Stimulated activated CD4-positive, alpha-beta T cell treated with anti-CD3 and anti-CD28 coated beads, Interleukin-1b, Interleukin-23, amount 100 ng/mL, for 24 hours (primary cell): ENCODE measurements at places on chromosomes 2 and 18.

- no peak for DNase-seq
Observed at GRCh38 chr2:69012310-69013141, 453 bp upstream of the ANTXR1 start.

GRCh38 chr2:110720547-110720946, 11.8 kb upstream of the ACOXL start:
- DNase-seq: no peak

- DNase-seq: no peak
Observed at GRCh38 chr2:105590780-105591660, 153.7 kb upstream of the NCK2 start.

DNA sequence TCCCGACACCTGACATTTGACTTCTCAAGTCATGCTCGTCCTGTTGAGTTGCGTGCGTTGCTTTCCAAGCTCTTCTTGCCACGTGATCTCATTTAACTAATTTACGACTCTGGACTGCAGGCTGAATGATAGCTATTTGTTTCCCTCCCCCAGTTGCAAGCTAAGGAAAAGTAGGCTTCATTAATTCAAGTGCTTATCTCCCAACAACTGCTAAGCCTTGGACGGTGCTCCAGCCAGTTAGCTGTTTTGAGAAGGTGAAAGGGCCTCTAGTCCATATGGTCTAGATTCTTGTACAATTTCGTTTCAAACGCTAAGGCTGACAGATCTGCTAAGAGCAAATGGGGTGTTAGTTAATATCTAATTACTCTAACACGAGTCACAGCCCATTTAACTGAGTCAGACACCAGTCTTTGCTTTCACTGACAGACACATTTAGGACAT, 21.1 kb downstream of the GPR45 start:
- DNase-seq: no peak

DNA sequence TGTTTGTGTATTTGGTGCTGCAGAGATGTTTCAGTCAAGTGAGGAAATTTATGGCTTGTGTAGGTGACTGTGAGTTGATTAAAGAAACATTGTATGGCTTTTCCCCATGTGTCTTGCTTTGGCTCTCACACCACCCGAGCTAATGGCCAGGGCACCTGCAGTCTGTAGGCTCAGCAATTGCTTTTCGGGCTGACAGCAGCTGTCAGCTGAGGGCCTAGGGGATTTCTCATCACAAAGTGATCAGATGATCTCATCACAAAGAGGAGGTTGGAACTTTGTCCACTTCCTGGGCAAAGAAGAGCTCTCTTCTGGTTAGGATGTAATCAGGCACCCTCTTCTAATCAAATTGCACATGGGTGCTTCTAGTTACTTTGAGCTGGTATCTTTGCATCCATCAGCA, 632.2 kb downstream of the SLC4A3 start:
- no peak for DNase-seq

DNA sequence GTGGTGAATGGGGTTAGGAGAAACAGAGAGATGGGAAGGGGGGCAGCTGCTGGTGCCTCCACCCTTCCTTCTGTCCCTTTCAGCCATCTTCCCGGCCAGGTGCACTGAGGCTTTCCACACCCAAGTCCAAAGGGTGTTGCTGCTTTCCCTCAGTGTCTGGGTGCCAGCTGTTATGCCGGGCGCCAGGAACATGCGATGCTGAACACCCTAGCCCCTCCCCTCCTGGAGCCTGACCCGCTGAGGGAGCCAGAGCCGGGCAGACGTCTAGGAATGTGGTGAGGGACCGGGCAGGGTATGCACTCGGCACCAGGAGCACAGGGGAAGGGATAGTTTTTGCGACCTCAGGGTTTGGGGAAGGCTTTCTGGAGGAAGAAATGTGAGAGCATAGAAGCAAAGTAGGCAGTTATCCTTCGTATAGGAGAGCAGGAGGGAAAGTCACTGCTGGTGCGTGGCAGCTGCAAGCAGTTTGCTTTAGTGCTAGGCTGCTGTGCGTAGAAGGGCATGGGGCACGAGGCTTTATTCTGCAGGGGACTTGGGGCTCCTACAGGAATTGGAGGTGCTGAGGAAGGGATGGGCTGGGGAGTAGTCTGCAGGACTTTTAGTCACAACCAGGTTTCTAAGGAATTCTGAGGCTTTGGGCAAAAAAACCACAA, 147.7 kb downstream of the TSN start:
- DNase-seq: no peak

- DNase-seq: no peak
Observed at GRCh38 chr2:43605851-43606250, 10.0 kb upstream of the THADA start.

DNA sequence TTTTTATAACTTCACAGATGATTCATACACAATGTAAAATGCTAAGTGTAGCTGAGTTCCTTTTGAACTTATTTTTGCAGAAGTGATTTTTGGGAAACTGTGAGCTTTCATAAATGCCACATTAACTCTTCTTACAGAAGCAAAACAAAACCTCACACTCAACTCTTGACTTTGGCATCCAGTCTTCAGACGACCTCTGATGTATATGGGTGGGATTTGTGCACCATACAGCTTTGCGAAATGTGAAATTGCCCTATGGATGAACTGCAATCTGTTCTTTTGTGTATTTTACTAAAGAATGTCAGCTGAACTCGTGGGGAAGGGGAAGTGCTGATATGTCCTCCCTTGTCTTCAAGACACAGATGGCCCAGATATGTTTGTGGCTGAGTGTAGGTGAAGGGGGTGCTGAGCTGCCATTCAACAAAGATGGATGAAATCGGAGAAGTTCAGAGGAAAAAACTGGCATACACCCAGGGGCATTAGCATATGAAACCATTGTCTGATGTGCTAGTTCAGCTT, 218.3 kb downstream of the PTGR3 start:
- no peak for DNase-seq
